ENCODE measurements at places on chromosomes 4 and X.

GRCh38 chr4:29983890-29984289 is 736.3 kb upstream of the PCDH7 start:
- no peak for DNase-seq

GRCh38 chrX:106007815-106008214 is 30.7 kb downstream of the SERPINA7 start:
- no peak for DNase-seq

DNA sequence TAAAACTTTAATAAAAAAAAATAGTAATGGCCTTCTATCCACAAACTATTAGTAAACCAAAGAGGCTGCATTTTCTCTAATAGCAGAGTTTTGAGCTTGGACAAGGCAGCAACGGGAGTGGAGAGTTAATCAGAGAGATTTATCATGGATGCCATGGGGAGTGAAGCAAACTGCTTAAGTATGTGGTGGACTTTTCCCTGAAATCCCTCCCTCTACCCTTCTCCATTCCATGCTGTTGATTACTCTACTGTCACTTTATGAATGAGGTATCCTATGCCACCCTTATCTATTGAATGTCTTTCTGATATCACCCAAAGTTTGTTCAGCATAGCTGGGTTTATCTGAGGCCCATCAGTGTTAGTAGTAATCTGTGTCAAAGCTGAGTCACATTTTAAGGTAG is 335.6 kb upstream of the TRAM1L1 start:
- DNase-seq, result no peak

DNA sequence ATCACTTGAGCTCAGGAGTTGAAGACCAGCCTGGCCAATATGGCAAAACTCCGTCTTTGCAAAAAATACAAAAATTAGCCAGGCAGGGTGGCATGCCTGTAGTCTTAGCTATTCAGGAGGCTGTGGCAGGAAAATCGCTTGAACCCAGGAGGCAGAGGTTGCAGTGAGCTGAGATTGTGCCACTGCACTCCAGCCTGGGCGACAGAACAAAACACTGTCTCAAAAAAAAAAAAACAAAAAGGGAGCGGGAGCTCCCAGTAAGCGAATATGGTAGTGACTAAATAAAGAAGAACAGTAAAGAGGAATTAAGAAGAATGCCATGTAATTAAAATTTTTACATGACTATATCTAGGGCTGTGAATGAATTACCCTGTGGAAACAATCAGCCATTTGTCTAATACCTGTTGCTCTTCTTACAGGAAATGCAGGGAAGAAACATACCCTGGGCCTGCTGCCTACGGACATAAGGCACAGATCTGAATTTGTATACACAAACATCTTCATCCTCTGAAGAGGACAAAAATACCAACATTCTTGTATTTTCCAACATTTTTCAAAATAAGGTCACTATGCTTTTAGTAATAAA is 11.4 kb downstream of the WDFY3 start:
- no peak for DNase-seq

GRCh38 chr4:26420913-26421312 is 69.4 kb downstream of the CCKAR start:
- DNase-seq, result no peak

GRCh38 chr4:79290376-79290775 is 35.5 kb downstream of the NAA11 start:
- no peak for DNase-seq

DNA sequence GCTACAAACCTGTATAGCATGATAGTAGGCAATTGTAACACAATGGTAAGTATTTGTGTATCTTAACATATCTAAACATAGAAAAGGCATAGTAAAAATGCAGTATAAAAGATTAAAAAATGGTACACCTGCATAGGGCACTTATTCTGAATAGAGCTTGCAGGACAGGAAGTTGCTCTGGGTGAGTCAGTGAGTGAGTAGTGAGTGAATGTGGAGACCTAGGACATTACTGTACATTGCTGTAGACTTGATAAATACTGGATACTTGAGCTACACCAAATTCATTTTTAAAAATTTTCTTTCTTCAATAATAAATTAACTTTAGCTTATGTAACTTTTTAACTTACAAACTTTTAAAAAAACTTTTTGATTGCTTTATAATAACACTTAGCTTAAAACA is 68.2 kb upstream of the MAML3 start:
- peak; percentile 36 for DNase-seq

DNA sequence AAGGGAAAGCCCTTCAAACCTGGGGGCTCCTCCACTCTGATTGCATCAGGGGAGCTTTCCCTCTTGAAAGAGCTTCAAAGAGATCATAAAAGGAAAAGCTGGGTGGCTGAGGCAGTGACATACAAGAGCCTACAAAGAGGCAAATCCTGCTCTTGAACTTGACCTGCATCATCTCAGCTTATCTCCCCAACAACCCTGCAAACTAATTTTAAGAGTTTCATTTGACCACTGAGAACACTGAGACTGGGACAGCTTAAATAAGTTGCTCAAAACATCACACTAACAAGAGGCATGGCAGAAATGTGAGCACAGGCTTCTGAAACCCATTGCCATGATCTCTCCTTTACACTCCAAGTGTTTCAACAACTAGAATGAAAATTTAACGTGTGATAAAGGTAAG is 101.6 kb upstream of the PPARGC1A start:
- DNase-seq, result no peak

DNA sequence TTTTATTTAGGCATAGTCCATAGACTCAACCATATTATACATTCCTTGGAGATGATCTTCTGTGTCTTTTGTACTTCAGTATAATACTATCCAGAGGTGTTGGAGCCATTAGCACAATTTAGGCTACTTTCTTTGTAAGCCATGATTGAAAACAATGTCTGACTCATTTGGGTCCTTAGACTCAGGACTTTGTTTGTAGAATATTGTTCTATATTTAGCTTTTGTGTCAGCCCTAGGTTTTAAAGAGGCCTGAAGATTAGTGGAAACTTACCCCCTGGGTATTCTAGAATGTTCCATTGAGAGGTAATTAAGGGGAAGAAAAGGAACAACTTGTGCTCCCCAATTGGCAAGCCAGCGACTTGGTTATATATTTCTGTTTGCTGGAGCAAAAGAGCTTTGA is 145.2 kb upstream of the SCML1 start:
- DNase-seq, result peak; percentile 48

DNA sequence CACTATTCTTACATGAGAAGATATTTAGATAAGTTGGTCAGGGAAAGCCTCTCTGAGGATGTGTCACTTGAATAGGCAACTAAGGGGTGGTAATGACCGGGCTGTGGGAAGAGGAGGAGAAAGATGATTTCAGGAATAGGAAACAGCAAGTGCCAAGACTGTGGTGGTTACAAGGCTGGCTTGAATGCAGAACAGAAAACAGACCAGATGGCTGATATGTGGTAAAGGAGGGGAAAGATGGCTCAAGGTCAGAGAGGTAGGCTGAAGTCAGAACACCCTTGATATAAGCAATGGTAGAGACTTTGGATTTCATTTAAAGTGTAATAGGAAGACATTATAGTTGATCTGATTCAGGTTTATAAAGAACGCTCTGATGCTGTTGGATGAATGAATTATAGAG is 15.0 kb downstream of the TLR7 start:
- no peak for DNase-seq

- DNase-seq, result no peak
Measured at GRCh38 chr4:38615847-38616246, 48.2 kb upstream of the KLF3 start.

GRCh38 chrX:47224896-47225290 is 6.4 kb downstream of the CDK16 start:
- no peak for DNase-seq

DNA sequence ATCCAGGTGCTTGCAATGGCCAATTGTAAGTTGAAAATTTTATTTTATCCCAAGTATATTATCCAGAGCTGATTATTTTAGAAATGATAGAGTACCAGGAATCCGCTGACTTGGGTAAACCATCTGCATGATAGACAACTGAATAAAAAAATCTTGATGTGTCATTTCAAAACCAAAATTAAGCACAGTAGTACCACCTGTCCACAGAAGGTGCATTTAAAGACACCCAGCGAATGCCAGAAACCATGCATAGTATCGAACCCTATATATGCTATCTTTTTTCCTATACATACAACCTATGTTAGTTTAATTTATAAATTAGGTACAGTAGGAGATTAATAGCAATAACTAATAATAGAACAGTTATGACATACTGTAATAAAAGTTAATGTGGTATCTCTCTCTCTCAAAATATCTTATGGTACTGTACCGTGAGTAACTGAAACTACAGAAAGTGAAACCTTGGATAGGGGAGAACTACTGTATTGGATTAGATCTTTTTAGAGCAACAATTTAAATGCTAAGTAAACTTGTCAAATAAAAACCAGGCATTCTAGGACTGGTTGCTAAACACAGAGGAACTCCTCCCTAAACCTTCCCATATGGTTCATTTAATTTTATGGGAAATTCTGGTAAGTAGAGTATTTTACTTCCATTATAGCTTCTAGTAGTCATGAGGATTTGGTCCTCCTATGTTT is 6.2 kb downstream of the NEIL3 start:
- DNase-seq, result no peak

GRCh38 chr4:66558651-66559050 is 888.4 kb upstream of the EPHA5 start:
- peak; percentile 32 for DNase-seq

DNA sequence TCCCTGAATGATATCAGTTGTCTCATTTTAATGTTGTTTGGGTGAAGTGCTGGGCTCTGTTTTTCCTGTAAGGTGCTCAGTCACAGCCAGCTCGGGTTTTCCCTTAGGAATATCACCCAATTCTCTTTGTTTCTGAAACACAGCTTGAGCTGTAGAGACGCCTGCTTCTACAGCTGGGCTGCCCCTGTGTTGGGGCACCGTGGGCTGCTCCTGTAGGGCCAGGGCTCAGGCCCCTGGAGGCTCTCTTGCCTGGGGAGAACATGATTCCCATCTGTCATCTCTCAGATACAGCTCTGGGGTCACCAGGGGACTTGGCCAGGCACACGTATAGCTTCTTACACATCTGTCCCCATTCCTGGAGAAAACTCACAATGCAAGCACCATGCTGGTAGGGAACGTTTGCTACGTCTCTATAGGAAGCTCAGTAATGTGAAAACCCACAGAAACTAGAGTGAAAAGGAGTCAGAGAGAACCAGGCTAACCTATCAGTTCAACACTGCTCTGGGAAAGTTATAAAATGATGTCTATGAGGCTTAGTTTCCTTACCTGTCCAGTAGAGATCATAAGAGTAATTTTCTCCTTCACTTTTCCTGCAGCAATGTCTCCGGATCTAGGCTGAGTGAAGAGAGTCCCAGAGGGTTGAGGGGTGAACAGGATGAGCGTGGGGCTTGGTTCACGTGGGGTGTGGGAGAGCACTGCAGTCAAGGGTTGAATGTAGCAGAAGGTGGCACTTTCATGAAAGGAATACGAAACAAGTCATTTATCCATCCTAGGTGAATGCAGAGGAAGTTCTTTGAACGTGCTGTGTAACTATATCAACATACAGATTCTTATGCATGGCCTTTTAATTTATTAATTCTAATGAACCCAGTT is 14.5 kb downstream of the FHDC1 start:
- DNase-seq, result no peak

GRCh38 chr4:155592179-155592937 is 74.3 kb upstream of the GUCY1A1 start:
- peak; percentile 84 for DNase-seq

DNA sequence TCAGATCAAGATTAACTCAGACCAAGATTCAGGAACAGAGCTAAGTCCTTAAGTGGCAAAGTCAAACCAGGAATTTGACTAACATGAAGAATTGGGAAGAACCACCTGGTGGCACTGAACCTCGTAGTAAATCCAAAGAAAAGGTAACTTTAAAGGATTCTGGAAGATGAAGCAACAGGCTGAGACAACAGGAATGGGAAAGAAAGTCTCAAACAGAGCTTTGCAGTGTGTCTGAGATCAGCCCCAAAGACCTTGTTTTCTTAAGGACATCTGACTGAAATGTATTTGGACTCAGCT is 126.1 kb downstream of the ASB9 start:
- DNase-seq, result no peak

- no peak for DNase-seq
Measured at GRCh38 chr4:89837993-89838390, 1.0 kb upstream of the SNCA start.

GRCh38 chrX:116345958-116346357 is 90.4 kb upstream of the SLC6A14 start:
- DNase-seq, result no peak

DNA sequence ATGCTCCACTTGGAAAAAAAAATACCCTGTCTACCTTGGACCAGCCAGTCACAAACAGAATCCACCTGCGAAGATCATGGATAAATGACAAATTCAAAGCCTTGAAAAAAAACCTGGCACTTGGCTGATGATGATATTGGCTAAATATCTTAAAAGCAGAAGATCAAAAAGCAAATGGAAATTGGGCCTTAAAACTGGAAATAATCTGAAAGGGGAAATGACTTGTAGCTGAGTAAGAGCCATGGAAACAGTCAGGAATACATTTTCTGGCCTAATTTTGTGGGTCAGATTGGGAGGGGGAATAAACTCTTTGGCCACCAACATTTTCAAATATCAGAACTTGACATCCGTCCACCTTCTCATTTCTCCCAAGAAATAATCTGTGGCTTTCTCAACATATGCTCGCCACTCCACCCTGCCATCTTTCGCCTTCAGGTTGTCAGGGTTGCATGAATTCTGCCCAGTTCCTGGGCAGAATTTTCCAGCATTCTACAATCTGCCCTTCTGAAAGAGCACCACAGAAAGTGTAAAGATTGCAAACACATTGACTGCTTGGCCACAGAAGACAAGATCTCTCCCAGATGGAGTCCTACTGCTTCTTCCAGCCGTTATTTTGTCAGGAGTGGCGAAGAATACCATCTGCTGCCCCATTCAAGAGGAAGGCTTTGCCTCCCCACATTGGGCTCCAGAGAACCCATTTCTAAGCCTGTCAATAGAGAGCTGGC is 1.7 kb upstream of the NDP start:
- no peak for DNase-seq

GRCh38 chr4:17962171-17962570 is 59.4 kb downstream of the LCORL start:
- peak; percentile 34 for DNase-seq

DNA sequence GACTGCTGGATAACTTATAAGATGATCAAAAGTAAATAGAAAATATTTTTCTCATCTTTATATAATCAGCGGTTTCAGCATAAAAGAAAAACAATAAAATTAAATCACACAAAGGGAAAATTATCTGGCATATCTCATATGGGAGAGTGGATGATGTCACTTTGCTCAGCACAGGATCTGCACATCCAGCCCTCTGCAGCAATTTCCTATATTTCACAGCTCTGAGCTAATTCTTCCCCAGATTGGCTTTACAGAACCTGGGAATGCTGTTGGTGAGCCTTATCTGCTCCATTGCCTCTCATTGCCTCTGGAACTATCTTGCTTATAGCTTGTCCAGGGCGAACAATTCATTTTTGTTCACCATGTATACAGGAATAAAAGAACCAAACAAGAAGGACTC is 21.0 kb downstream of the FREM3 start:
- DNase-seq, result no peak

GRCh38 chr4:80438016-80438415 is 102.5 kb downstream of the CFAP299 start:
- DNase-seq, result no peak

DNA sequence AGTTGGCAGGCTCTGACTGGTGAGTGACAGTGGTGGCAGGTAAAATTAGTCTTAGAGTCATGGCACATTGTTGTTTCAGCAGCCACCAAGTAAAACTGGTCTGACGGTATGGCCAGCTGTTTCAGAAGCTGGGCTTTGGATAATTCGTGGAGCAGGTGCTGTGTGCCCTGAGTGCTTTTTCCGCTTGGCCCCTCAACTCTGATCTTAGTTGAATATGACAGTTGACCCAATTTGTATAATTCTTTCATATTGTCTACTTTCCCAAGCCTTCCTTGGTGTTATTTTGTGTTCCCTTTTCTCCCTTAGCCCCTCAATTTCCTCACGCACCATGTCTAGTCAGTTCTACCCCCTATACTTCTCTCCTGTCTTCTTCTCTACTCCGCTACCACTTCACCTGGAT is 32.0 kb downstream of the CDS1 start:
- DNase-seq, result no peak
